ENCODE measurements at places on chromosomes 6 and 20.

DNA sequence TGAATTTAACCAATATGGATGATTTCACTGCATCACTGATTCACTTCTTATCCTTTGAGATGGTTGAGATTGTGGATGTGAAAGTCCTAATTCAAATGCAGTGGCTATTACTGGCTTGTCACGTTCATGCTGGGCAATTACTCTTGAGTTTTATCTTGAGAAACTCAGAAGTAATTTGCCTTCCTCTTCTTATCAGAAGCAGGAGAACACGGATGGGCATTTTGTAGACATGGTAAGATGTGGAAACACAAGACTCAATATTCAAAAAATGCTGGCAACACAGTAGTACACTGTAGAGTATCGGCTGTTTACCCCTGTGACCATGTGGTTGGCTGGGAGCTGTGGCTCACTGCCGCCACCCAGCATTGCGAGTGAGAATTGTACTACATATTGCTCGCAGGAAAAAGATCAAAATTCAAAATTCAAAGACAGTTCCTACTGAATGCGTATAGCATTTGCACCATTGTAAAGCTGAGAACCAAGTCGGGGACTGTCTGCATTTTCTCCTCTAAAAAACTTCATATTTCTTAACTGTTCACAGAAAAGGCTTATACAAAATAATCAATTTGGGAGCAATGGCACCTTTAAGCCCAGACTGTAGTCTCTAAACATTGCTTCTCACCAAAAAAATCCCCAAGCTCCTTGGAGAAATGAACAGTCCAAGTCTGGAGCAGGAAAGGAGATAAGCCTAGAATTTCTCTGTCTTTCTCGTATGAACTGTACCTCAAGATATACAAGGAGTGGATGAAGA is 61.9 kb upstream of the ELOVL5 start:
- DNase-seq: peak; percentile 17

DNA sequence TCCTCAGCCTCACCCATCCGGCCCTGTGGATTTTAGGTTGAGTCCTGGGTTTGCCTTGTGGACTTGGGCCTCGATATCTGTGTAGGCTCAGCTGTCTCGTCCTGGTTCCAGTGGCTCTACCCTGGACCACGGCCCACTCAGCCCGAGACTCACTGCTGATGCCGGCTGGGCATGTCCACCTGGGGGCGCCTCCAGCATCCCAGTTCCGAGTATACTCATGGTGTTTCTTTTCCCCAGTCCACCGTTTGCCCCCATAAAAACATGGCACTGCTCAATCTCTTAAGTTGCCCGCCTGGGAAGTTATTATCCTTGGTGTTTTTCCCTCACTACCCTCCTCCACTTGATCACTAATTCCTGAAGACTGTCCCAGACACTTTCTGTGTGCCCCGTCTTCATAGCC is 99.1 kb downstream of the ARID1B start:
- no peak for DNase-seq

DNA sequence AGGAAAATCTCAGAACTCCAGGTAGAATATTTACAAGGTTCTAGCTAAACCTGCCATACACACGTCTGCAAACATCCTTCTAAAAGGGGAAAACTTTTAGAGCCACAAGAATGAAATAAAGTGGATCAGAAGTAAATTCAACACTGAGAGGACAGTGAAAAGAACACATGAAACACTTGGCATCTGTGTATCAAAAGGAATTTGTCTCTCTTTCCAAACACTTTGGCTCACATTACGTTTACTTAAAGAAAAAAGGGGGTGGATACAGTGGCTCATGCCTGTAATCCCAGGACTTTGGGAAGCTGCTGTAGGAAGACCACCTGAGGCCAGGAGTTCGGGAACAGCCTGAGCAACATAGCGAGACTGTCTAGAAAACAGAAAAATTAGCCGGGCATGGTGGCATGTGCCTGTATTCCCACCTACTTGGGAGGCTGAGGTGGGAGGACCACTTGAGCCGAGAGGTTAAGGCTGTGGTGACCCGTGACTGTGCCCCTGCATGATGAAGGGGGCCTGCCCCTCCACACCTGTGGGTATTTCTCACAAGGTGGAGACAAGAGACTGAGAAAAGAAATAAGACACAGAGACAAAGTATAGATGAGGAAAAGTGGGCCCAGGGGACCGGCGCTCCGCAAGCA is 35.4 kb downstream of the NINL start:
- DNase-seq: no peak

- DNase-seq: no peak
These were observed 205.3 kb downstream of the EYA2 start for GRCh38 chr20:47099825-47100441.

DNA sequence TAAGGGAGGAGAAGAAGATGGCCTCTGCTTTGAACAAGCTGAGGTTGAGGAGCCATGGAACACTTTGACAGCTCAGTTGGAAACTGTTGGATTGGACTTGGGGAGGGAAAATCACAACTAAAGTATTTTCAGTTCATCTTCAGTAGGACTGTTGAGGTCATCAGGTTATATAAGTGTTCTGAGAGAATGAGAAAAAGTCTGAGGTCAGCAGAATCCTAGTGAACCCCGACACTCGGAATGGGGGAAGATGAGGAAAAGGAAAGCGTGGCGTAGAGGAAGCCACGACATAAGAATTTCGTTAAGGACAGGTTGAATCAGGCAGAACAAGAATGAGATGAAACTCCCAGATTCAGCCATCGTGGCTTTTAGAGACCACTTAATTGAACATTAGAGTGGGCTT is 4.0 kb upstream of the TRAM2 start:
- DNase-seq: no peak

DNA sequence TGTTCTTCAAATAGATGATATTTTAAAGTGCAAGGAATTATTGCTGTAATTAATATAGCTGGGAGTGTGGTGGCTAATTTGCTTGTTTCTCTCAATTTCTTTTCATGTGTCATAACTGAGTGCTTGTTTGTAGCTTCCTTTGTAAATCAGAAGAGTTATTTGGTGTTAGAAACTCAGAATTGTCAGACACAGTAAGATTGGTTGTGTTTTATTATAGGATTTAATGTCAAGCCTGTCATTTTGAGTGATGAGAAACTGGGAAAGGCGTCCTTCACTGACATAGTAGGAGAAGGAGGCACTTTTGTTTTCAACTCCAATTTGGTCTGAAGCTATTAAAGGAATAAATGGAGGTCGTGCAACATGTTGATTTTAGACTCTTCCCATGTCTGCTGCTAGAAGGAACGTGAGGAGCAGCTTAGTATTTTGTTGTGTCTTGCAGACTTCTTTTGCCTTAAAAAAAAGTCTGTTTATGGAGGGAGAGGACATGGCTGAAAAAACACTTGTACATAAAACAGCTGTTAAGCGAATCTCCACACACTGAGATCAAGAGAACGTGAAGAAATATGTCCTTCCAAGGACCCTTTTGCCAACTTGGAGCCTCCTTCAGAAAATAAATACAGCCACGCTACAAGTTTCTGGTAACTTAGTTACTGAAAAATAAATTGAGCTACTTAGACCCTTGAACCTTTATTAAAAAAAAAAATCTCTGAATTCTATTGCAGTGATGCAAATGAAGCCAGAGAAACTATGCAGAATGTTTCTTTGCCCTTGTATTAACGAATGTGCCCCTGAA is 59.5 kb downstream of the BMP6 start:
- DNase-seq: no peak

GRCh38 chr6:10951675-10952282 is 64.9 kb downstream of the SYCP2L start:
- no peak for DNase-seq

GRCh38 chr20:45432294-45432693 is 16.4 kb downstream of the PIGT start:
- DNase-seq: no peak

DNA sequence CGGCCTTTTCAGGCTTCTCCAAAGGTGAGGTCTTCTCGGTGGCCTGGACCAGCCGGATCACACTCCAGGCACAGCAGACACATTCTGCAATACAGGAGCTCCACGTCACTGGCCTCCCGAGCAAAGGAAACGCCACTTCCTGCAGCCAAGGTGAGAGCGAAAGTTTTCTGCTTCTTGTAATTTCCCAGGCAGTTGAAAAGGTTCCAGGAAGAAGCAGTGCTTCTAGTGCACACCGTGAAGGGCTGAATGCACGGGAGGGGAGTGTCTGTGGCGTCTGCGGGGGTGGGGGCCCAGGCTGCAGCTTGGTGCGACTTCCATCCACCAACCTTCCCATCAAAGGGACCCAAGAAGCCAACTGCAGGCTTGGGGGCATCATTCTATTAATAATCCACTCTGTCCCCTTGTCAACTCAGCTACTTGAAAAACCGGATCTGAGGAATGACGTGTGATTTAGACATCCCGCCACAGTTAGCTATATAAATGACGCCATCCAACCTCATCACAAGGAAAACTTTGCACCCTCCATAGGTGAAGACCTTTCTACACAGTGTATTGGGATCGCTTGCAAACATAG is 61.1 kb downstream of the NFATC2 start:
- DNase-seq: no peak

GRCh38 chr20:10954137-10954840 is 280.5 kb upstream of the JAG1 start:
- no peak for DNase-seq

DNA sequence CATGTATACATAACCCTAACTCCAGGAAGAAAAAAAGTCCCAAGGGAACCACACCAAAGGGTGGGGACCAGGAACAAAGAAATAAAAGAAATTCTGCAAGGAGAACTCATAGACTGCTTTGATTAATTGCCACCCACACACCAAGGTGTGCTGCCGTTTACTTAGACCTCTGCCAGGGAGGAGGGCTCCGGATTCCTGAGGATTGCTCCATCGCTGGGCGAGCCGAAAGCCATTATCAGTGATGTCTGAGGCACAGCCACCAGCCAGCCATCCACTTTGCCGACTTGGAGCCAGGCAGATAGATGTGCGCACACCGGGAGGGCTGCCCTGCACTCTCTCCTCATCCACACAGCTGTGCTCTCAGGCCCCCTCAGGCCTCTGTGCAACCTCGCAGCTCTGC is 272.7 kb upstream of the FOXQ1 start:
- DNase-seq: no peak

- DNase-seq: no peak
These were observed 9.3 kb downstream of the CDS2 start for GRCh38 chr20:5136096-5136495.

DNA sequence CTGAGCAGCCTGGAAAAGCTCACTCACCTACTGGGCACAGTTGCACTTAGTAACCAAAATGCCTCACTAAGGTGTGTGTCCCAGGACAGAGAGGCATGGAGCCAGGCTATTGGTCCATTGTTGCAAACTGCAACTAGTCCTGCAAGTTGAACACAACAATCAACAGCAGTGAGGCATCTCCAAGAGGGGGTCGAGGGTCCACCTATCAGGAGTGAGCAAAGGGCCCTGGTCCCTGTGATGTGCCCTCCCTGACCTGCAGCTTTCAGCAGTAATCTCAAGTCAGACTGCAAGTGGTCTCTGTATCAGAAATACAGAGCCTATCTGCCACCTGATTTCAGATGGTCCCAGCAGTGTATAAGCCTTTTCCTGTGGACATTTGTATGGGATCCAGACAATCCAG is 50.2 kb upstream of the TGM3 start:
- no peak for DNase-seq

DNA sequence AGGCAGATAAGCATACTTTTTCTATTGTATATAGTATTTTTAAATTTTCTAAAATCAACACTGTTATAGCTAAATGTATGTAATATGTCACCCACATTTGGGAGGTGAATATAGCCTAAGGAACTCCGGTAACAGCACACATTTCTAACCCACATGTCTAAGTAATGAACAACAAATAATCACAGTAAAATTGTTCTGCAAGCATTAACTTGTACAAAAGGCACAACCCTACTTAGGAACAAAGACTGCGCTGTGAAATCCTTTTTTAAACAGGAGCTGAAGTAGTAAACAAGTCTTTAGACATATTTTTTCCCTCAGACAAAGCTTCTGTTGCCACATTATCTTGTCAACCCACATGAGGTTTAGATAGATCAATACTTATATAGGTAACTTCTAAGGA is 872.4 kb upstream of the SLC35B3 start:
- no peak for DNase-seq

DNA sequence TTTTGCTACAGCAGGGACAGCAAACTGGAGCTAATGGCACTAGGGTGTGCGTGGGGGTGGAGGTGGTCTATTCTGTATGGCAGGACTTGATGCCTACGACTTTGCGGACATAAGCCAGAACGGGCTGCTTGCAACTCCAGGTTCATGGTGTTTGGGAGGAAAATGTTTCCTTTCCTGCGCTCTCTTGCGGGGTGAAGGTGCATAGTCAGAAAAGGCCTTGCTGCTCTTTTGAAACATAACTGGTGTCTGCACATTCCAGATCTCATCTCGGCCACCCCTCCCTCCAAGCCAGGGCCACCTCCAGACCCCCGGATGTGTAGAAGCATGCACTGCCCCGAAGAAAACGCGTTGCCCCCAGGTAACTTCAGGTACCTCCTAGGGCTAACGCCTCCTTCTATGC is 8.1 kb downstream of the FOXA2 start:
- no peak for DNase-seq

DNA sequence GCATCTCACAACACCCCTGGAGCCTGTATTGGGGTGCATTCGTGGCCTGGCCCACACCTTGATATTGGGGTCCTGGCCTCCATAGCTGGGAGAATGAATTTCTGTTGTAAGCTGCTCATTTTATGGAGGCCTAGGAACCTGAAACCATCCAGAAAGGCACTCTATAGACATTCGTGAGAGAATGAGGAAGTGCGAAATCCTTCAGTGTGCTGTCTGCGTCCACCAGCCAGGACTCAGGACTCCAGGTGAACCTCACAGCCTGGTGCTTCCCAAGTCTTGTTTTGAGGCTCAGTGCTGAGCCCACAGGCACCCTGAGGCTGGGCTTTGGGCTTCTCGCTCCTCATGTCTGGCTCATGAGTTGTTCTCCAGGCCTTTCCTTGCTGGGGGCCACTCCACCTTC is 11.9 kb upstream of the RBBP8NL start:
- no peak for DNase-seq

DNA sequence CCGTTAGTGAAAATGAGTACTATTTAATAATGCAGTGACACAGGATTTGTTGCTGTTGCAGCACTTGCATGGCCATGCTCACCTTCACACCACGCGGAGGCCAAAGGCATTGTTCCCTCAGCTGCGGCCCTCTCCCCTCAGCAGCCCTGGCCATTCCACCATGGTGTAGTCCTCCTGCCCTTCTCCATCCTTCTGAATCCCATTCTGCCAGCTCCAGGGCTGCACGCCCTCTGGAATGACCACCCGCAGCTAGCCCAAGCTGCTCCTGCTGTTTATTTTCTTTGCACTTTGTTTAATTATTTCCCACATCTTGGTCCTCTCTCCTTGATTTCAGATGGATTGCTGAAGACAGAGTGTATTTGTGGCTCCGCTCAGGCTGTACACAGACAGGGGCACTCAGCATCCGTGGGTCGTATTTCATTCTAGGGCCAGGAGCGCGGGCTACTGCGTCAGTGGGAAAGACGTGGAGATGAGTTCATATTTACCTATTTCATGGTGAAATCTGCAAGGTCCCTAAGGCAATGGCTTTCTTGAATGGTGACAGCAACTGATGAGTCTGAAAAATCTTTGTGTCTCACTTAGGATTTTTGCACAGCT is 81.4 kb upstream of the DUSP22 start:
- DNase-seq: no peak
